IPS DF 6.9 (cell line): ENCODE measurements at places on chromosomes 16 and 17.

- DNase-seq: no peak
Measured at GRCh38 chr16:88387941-88388627, 5.3 kb downstream of the ZNF469 start.

DNA sequence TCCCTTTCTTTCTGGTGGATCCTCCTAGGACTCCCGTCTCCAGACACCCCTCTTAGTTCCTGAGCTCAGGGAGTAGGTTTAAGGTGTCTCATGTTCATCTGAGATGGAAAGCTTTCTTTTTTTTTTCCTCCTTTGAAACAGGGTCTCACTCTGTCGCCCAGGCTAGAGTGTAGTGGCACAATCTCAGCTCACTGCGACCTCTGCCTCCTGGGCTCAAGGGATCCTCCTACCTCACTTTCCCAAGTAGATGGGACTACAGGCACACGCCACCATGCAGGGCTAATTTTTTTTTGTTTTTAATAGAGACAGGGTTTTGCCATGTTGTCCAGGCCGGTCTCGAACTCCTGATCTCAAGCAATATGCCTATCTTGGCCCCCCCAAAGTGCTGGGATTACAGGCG is 3.6 kb upstream of the GSE1 start:
- no peak for DNase-seq

DNA sequence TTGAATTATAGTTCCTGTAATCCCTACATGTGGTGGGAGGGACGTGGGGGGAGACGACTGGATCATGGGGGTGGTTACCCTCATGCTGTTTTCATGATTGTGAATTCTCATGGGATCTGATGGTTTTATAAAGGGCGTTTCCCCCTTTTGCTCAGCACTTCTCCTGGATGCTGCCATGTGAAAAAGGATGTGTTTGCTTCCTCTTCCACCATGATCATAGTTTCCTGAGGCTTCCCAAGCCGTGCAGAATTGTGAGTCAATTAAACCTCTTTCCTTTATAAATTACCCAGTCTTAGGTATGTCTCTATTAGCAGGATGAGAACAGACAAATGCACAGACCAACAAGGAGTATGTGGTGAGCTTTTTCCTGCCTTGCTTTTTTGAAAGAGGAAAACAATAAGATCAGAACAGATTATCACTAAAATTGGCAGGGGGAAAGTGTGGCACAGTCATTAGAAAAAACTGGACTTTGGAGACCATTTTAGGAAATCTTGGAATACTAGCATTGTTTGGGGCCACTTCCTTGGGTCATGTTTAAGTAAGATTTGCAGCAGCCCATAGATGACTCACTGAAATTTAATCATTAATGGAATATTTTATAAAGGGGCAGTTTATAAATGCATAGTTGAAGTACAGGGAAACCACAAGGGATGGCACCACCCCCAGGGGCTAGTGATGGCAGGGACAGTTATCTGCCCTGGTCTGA is 352.8 kb downstream of the CDH13 start:
- no peak for DNase-seq

- DNase-seq: no peak
Measured at GRCh38 chr17:58527949-58528348, 13.5 kb upstream of the MTMR4 start.

DNA sequence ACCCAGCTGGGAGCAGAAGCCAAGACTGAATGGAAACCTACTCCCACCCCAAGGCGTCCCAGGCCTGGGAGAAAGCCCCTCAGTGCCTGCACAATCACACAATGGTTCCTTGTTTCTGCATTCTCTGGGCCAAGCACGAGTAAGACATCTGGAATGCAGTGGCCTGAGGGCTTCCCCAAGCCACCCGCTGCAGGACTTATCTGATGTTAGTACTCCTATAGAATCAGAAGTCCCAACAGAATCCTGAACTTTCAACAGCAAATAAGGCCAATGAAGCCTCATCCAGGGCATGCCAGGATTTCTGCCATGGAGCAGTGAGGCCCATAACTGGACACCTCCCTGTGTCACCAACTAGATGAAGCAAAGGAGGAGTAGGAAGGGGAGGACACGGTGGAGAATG is 28.6 kb downstream of the MYO18A start:
- DNase-seq: no peak

- no peak for DNase-seq
Measured at GRCh38 chr17:80504686-80505413, 28.4 kb upstream of the NPTX1 start.

DNA sequence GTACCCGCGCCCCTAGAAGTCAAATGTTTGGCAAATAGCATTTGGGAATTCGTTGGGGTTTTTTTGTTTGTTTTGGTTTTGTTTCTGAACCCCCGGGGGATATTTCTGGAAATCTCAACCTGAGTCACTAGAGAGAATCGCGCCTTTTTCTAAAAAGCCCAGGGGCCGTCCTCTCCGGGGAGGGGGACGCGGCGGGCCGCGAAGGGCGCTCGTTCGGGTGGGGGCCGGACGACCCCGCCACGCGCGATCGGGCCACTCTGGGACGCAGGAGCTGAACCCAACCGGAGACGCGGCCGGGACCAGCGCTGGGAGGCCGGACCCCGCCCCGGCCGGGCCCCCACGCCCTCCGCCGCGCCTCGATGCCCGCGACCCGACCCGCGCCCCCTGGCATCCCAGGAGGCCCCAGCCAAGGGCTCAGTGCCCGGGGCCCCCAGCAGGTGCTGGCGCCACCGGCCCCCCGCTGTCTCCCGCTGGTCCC is 302 bp downstream of the LITAF start:
- DNase-seq: no peak

DNA sequence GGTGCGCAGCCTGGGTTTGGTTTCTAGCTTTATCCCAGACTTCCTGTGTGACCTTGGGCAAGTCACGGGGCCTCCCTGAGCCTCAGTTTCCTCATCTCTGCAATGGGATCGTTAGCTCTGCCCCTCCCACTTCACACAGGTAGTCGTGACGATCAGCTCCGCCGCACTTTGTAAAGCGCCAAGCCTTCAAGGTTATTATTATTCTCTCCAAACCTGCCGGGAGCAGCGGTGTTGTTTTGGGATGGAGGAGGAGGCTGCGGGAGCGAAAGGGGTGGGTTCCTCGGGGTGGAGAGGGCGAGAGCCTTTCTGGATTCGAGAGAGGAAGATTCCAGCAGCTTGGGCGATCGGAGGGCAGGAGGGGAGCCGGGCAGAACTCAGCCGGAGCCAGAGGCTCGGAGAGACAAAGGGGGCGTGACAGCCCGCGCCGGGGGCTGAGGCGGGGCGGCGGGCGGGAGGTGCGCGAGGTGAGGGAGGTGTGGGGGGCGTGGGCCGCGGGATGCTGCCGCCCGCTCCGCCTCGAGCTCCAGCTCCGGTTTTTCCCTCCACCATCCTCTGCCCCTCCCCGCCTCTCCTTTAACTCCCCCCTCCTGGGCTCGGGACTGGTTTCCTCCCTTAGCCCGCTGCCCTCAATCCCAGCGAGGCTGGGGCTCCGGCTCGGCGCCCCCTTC is at the start of gene EFNB3:
Gene EFNB3, plus strand, starts transcription at position 602 of the 668 bp plus-strand sequence. CDS start 397 bp downstream, outside the sequence.
- DNase-seq: no peak

DNA sequence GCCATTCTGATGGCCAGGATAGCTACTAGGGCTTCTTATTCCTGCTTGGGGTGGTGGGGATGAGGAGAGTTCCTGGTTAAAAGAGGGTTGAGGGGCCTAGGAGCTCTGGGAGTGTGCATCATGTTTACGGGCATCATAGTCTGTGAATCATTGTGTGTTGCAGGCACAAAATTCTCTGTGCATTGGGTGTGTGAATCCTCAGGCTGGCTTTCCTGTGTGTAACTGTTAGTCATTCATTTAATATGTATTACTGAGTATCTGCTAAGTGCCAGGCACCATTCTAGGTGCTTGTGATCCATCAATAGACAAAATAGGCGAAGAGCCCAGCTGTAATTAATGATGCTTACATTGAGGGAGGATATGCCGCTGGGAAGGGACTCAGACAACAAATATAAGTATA is 5.8 kb downstream of the PPY start:
- DNase-seq: no peak

- no peak for DNase-seq
Measured at GRCh38 chr17:79794659-79795511, 2.0 kb downstream of the CBX8 start.

DNA sequence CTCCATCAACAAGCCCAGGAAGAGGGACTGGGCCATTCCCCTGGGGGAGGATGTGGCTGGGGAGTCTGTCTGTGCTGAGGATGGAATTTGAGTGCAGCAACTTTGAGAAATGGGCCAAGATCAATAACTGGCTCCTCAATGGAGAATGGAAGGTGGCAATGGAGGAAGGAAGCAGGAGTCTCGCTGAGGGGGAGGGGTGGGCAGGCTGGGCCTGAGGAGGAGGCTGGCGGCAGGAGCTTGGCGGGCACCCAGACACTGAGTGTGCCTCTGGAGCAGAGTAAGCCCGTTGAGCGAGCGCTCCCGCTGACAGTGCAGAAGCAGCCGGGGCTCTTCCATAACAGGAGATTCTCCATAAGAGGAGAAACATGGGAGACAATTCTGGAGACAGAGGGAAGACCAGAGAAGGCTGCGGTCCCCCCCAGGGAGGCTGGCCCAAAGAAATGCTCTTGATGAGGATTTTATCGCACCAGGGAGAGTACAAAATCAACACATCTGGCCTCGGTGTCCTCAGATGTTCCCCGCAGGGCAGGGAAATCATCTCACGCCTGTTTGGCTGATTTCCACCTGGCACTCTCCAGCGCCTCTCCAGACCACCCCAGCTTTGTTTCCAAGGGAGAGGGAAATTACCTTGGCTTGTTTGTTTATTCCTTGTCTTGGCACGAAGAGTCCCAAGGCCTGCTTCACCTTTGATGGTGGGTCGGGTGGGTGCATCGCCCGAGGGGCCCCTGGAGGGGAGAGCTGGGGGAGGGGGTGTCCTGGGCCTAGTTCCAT is 2.8 kb upstream of the MMP15 start:
- DNase-seq: no peak

GRCh38 chr17:69350911-69351310 is 24.0 kb upstream of the ABCA5 start:
- no peak for DNase-seq

DNA sequence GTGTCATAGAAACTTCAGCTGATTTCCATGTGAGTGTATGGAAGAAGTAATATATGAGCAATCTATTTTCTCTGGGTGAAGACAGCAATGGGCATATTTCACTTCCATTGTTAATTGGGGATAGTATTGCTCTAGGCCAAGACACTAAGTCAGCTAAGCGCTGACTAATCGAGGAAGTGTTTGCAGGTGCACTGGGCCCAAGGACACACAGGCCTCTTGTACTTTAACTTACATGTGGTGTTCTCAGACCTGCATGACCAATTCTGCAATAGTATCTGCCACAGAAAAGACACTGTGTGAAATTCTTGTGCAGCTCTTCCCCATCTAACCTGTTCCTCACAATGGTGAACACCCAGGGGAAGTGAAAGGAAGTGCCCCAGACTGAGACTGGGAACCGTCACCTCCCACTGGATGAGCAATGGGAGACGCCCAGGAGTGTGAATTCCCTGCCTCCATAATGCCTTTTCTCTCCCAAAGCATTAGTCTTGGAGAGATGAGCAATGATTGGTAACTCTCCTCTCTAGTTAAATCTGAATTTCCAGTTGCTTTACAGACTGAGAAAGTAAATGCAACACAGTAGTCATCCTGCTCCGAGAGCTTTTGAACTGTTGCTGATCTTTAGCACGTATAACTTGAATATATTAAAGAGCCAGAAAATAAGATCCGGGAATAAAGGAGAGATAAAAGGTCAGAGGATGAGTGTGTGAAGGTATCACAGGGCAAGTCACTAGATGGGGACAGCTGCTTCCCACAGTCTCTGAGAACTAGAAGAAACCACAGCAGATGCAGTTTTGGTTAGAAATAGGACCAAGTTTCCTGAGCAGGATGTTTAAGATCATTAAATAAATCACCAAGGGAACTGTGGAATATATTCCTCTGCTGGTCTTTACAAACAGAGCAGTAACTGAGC is 82.6 kb downstream of the CDK5R1 start:
- no peak for DNase-seq

GRCh38 chr17:65704731-65705130 is 143.3 kb upstream of the AXIN2 start:
- DNase-seq: no peak
